ENCODE measurements at places on chromosomes 2 and 18.

DNA sequence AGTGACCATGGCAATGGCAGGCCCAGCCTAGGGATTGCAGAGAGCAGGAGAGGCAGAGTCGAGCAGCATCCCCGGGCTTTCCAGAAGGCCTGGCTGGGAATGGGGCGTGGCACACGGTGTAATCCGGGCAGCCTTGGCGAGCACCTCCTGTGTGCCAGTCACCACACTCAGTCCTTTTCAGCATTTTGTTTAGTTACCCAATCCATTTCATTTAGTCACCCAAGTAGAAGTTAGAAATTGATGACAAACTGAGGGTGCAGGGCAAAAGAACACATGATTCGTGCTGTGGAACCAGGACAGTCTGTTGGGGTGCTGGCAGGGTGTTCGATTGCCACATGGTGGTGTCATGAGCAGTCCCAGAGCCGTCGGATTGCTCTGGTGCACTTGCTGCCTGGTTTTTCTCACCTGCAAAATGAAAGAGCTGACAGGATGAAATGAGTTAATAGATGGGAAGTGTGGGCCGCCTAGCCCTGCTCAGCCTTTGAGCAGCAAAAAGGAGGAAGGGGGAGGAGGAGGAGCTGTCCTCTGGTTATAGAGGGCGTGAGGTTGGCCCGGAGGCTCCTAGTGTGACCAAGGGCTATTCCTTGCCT lies 299.4 kb downstream of the AGAP1 start:
- DNase-seq: no peak

DNA sequence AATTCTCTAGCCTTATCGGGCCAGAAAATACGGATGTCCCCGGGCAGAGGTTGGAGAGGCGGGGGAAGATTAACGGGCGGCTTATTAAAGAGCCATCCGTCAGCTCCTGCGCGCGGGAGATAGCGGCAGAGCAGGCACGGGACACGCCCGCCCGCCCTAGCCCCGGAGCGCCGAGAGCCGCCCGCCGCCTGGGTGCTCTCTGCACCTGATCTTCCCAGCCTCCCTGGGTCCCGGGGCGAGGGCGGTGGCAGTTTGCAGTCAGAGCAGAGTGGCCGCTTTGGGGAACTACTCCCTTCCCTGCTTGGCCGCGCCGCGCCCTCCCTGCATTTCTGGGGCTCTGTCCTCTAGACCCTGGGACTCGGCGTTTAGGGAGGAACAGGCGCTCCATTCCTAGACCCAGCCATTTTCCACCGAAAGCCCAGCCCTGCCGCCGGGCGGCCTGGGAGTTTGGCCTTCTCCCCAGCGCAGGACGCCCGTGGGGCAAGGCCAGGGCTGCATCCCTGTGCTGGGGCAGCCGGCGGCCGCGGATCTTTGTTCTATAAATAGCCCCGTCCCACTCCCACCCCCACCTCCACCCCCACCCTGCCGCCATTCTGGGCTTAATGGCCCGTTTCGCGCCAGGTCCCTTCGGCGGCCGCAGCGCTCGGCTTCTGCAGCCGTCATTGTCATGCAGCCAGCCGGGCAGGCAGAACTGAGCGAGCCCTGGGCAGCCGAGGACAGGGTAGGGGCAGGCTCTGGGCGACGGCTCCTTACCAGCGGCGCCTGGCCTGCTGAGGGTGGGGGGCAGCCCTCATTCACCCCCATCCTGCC lies 6.6 kb downstream of the GAD1 start:
- DNase-seq: no peak

DNA sequence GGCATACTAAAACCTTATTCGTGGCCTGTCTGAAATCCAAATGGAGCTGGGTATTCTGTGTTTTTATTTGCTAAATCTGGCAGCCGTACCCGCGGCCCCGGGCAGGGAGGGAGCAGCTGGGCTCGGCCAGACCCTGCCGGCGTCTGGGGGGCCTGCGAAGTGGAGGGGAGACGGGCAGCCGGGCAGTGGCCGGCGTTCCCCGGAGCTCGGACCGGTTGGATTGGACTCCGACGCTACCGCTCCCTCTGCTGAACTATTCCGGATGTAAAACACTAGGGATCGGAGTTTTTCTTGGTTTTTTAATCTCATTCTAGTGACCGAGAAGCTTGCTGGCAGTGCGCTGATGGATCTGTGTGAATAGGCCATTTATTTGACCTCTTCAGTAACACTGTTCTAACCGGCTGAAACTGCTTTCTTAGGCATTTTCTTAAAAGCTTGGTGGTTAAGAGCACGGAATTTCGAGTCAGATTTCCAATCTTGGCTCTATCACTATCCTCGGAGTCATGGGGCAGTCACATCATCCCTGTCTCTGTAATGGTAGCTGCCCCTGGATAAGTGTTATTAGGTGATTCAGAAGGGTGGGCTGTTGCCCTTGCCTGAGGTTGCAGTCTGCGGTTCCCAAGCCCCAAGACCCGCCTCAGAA lies 694 bp downstream of the UNC50 start:
- DNase-seq: no peak

- no peak for DNase-seq
These were observed 423.2 kb upstream of the CRIM1 start for GRCh38 chr2:35932276-35932963.

GRCh38 chr2:46150445-46150955 lies 146.7 kb upstream of the EPAS1 start:
- no peak for DNase-seq

- no peak for DNase-seq
These were observed 12.2 kb downstream of the MYO3B start for GRCh38 chr2:170190172-170190571.

DNA sequence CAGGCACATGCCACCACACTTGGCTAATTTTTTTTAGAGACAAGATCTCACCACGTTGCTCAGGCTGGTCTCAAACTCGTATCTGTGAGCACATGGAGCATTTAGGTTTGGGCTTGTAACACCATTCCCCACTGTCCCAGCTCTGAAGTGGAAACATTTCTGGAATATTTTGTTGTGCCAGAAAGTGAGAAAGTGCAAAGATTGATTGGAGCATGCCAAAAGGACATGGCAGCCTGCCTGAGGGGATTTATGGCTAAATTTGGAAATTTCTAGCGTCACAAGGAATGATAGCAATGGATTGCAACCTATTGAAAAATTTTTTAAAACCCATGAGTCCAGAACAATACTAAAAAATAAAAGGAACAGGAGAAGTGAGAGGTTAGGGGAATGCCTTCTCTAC lies 136.8 kb downstream of the ESCO1 start:
- DNase-seq: no peak

DNA sequence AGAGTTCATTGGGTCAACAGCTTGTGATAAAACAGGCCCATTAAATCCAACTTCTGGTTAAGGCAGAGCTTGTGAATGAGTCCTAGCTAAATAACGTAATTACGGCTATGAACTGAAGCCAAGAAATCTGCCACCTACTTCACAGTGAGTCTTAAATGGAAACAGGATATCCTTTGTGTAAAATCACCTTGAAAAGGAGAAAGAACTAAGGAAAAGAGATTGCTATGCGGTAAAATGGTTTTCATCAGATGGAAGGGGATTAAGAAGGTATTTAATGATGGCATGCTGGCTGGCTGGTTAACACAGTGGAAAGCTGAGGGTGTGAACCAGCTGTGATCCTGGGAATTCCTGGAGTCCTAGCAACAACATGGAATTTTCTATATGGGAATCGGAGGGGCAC lies 156.6 kb downstream of the DOK6 start:
- no peak for DNase-seq

- no peak for DNase-seq
These were observed 9.3 kb upstream of the MGAT5 start for GRCh38 chr2:134244587-134244986.

DNA sequence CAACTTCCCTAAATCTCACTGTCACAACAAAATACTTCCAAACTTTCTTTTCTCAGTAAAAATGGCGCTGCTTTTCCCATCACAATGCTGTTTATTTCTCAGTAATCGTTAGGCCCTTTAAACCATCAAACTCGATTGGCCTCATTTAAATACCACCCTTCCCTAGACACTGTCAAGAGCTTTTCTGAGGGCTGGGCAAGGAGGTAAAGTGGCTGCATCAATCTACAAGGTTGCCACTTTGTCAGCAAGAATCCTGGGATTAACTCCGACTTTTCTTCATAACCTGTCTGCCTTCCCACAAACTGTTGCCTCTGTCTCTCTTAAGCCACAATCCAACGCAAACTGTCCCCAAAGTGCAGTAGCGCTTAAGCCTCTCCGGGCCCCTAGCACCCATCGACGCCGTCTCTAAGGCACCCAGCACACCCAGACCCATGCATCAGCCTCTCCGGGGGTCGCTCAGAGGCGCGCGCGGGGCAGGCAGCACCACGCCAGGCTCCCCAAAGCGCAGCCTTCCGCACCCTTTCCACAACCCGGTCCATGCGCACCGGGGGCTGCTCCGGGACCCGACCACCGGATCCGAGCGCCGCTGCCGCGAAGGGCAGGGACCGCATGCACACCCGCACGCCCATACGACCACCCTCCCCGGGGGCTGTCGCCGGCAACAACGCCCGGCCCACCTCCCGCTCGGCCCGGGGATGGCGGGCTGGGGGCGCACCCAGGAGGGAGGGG lies 683 bp downstream of the MBOAT2 start:
- no peak for DNase-seq

GRCh38 chr18:45525301-45525700 lies 90.0 kb upstream of the SLC14A2 start:
- no peak for DNase-seq

DNA sequence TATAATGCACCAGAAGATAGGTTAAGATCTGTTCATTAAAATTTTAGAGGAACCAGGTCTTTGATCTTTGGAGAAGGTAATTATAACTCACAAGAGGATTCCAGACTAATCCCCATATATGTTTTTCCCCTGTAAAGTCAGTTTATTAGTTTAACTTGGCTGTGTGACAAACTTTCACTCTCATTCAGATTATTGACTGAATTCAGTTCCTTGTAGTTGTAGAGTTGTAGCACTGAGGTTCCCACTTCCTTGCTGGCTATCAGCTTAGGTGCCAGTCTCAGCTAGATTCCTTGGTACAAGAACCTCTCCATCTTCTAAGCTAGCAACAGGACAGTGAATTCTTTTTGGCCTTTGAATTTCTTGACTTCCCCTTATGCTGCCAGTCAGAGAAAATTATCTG lies 19.1 kb downstream of the REG1A start:
- no peak for DNase-seq

DNA sequence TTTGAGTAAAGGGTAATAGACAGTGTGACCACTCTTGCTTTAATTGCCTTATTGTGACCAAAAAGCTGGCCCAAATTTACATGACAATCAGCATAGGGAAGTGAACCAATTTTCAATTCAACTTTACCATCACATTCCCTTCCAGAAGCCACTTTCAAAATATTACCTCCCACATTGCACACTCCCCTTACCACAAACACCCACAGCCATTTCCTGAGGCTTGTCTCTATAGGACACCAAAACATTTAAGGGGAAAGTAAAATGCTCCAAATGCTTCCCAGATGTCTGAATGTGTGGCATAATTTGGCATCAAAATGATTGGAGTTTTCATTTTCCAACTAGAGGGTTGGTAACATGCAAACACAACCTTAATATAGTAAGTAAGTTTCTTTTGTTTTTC lies 616.1 kb downstream of the SLC4A3 start:
- DNase-seq: no peak

DNA sequence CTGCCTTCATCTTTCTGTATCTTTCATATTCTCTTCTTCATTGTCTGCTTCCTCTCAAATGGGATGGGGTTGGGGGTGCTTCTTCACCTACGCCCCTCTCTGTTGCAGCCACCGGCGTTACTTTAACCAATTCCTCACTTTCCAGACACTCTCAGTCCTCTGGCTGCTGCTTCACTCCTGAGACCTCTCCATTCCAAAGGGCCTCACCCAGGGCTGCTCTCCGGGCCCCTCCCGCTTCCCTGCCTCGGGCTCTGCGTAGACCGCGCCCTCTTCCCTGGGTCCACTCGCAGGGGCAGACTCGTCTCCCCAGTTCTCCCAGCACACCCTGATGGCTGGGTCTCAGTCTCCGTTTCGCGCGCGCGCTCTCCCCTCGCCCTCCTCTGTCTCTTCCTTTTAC lies 926 bp downstream of the SERPINB8 start:
- DNase-seq: no peak

GRCh38 chr2:111164078-111164477 lies 43.4 kb downstream of the BCL2L11 start:
- no peak for DNase-seq

- no peak for DNase-seq
These were observed 7.5 kb upstream of the DLX2 start for GRCh38 chr2:172109988-172110811.

- no peak for DNase-seq
These were observed 38.2 kb downstream of the SESTD1 start for GRCh38 chr2:179226203-179226960.

GRCh38 chr18:50422286-50422898 lies 47.5 kb downstream of the SKA1 start:
- no peak for DNase-seq

GRCh38 chr18:25167612-25168410 lies 184.2 kb downstream of the ZNF521 start:
- no peak for DNase-seq

- no peak for DNase-seq
These were observed 805.6 kb upstream of the FANCL start for GRCh38 chr2:59046401-59047372.

Data from activated CD4-positive, CD25-positive, alpha-beta regulatory T cell treated with anti-CD3 and anti-CD28 coated beads, Interleukin-2, amount 50 U/mL, for 72 hours (primary cell).